ENCODE measurements at places on chromosomes 4 and X.

GRCh38 chr4:165810726-165811125 lies 62.3 kb upstream of the TLL1 start:
- no peak for DNase-seq

GRCh38 chr4:138775890-138776289 lies 239.7 kb upstream of the NOCT start:
- DNase-seq = no peak

DNA sequence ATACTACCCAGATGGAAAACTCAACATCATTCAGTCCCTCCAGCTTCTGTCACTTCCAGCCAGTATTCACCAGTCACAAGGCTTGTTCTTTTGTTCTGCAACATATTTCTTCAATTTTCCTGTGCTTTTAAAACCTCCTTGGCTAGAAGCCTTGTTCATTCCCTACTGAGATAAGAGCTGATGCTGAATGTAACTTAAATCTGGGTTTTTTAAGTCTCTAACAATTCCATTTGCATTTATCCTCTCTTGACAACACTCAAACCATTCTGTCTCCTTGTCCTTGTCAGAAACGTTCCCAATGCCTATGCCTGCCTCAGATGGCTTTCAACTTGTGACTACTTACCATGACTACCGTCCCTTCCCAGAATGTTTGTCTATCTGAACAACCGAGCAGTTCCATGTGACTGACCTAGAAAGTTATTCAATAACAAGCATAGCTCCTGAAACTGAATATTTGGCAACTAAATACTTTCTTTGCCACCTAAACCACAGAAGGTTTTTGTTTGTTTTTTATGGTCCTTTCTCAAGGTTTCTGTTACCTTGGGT lies 682.9 kb upstream of the GALNTL6 start:
- DNase-seq = no peak

- no peak for DNase-seq
Observed at GRCh38 chrX:126886997-126887396, 67.5 kb downstream of the PRR32 start.

- DNase-seq = no peak
Observed at GRCh38 chr4:64156253-64156652, 253.0 kb downstream of the TECRL start.

- no peak for DNase-seq
Observed at GRCh38 chrX:130060122-130061069, 49.9 kb downstream of the ELF4 start.

GRCh38 chr4:73734530-73735001 lies 5.8 kb upstream of the CXCL8 start:
- DNase-seq = no peak

DNA sequence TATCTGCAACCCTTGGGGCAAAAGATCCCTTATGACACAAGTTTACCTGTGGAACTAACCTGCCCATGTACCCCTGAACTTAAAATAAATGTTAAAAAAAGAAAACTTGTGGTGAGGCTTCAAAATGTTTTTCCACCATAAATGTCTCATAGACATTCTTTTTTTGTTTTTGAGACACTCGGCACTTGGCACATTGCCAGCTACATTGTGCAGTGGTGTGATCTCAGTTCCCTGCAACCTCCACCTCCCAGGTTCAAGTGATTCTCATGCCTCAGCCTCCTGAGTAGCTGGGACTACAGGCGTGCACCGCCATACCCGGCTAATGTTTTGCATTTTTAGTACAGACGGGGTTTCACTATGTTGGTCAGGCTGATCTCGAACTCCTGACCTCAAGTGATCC lies 528.9 kb upstream of the CXorf51A start:
- DNase-seq = no peak

DNA sequence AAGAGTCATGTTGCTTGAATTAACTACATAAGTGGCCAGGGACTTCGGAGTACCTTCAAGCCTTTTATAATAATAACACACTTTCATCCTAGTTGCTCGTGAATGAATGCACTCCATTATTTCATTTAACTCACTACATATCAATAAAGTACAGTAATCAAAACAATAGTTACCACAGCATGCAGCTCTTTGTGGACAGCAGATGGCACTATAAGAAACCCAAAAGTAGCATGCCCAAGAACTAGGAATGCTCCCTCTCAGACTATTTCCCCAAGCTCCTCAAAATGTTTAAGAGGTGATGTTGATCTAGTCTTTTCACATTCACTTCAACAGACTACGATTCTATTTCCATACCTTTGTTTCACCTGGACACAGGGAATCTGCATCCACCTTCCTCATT lies 500.8 kb upstream of the DIAPH2 start:
- no peak for DNase-seq

DNA sequence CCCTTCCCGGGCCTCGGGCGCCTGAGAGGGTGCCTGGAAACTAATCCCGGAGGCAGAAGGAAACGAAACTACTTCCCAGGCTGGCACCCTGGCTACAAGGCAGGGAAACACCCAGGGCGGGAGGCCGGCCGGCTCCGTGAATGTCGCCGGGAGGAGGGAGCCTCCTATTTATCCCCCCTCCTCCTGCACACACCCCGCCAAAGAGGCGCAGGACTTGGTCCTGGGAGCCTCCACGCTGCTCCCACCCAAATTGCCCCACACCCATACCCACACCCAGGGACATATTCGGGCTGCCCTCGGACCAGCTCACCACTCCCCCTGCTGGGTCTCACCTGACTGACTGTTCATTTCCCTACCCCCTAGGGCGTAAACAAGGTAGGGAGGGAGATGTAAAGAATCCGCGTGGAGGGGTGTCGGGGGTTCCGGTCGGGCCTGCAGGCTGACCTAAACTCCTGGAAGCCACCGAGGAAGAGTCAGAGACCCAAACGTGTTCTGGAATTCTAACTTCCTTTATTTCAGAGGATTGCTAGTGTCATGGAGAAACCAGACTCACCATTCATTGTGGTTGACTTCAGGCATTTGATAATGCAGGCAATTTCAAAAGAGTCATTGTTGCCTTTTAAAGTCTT lies at the start of gene BTC:
BTC (minus strand) TSS at position 142 of the 629 bp plus-strand sequence. CDS start 198 bp downstream, outside the sequence.
- DNase-seq = no peak

DNA sequence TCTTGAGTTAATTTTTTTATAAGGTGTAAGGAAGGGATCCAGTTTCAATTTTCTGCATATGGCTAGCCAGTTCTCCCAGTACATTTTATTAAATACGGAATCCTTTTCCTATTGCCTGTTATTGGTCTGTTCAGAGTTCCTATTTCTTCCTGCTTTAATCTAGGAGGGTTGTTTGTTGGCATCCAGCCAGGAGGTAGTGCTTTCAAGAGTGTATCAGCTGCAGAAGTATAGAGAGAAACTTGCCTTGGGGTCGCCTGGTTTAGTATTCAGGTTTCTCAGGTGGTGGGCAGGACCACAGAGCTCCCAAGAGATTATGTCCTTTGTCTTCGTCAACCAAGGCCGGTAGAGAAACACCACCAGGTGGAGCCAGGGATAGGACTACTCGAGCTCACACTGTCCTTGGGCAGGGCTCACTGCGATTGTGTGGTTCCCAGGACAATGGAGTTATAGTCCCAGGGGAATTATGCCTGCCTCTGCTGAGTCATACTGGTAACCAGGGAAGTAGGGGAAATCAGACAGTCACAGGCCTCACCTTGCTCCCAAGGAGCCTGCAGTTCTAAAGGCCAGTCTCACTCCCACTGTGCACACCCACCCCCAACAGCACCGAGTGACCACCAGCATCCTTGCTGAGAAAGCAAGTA lies 168.1 kb downstream of the VSIG4 start:
- no peak for DNase-seq

GRCh38 chr4:136203199-136203598 lies 1329.1 kb downstream of the PCDH18 start:
- DNase-seq = no peak

- DNase-seq = no peak
Observed at GRCh38 chr4:34010751-34011519, 2233.4 kb downstream of the ARAP2 start.

DNA sequence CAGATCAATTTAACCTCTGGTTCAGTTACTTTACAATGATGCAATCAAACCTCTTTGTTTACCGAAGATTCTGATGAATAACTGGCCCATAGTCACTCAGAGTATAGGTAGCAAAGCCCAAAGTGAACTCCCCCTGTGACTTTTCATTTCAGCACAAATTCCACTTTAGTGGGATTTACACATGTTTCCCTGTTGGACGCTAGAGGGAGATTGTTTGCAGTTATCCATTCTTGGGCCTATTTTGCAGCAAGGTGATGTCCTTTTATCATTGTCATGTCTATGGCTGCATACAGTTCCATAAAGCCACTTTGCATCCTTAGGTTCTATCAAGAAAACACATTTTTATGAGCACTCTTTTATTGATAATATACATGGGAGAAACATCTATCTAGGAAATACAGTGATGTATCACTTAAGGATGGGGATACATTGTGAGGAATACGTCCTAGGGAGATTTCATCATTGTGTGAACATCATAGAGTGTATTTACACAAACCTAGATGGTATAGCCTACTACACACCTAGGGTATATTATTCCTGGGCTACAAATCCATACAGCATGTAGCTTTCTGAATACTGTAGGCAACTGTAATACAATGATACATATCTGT lies 14.5 kb upstream of the DKK2 start:
- DNase-seq = no peak

DNA sequence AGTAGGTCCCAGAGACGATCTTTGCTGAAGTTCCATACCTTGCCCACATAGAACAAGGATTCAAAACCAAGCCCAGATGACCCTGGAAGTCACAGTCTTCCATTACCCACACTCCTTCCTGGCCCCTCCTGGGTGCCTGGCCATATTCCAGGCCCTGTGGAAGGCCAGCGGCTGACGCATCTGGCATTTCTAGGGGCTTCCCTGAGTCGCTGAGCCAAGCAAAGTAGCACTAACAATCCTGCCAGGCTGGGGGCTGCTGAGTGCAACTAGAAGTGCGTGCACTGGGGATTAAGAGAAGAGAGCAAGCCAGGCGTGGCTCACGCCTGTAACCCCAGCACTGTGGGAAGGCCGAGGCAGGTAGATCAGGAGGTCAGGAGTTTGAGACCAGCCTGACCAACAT lies 175.2 kb upstream of the CPEB2 start:
- DNase-seq = peak; percentile 13

GRCh38 chr4:13215560-13215959 lies 268.6 kb downstream of the RAB28 start:
- no peak for DNase-seq
